ENCODE measurements at places on chromosomes 16 and 17.

DNA sequence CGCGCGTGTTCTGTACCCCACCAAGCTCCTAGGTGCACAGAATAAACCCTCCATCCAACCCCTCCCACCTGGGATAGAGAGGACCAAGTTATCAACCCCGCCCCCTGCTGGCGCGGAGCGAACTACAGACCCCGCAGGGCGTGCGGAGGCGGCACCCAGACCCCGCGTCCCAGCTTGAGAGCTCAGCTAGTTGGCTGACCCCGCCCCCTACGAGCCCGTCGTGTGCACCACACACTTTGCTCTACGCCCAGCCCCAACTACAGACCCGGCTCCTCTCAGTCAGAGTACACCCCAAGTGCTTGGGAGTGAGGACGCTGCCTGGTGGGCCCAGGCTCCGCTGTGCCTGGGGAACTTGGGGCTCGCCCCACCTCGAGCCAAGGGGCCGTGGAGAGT lies 1.5 kb downstream of the GRIN2A start:
- no peak for DNase-seq

DNA sequence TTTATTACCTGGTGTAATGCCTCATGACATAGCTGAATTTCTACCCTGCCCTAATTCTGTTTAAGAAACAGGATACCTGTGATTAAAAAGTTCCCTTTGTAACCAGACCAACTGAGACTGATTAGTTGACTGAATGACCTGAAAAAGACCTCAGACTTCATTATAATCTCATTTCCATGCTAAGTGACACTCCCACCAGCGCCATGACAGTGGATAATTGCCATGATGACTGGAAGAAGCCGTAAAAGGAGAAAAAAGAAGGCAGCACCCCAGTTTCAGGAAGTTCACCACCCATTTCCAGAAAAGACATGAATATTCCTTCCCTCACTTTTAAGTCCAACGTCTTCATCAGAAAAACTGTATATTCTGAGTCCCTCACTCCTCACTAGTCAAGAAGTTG lies 125.6 kb upstream of the HS3ST4 start:
- DNase-seq = no peak

DNA sequence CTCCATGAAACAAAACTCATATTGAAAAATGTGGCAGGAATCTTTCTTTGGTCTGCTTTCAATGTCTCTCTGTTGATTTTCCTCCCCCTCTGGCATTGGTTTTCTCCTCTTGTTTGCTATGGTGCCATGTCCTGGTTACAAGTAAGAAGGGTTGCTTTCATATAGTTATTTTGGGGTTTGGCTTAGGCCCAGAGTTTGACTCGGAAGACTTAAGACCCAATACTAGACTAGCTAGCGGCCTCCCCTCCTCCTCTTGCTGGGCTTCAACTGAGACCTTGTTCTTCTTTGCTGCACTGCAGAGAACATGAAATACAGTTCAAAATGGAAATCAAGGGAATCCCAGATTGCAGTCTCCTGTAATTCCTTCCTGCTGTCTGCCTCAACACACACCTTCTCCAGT lies 30.0 kb upstream of the CLEC18A start:
- no peak for DNase-seq

DNA sequence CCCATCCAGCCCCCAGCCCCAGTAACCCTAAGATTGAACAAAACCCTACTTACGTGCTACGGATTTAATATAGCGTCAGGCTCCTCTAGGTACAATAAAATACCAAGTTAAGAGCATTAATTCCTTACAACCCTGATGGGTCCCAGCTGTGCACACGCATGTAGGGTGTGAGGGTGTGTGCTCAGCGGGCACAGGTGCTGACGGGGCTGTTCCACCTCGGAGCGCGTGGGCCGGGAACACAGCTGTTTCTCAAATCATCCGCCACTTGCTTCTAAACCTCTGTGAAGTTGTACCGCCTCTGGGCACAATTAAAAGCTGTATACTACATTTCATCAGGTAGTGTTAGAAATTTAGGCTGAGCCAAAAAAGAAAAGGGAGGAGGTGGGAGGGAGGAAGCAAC lies 478.6 kb downstream of the MAF start:
- DNase-seq = no peak

DNA sequence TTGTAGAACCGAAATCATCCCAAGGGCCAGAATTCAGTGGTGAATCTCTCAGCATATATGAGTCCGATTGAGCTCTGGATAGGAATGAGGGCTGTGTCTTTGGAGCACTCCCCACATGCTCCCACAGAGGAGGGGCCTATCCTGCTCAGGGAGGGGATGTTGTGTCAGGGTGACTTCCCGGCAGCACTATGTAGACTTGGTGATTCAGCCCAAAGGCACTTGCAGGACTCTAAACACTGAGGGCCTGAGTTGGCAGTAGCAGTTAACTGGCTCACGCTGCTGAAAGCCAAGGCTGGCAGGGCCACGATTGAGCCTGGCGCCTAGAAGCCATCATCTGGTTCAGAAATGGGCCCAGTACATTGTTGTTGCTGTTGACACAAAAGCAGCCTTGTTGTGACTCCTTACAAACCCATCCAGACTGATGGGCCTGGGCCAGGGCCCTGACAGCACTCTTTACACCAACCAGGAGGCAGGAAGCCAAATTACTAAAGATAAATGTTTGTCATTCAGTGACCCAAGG lies 31.9 kb downstream of the NMT1 start:
- DNase-seq = peak; percentile 94

DNA sequence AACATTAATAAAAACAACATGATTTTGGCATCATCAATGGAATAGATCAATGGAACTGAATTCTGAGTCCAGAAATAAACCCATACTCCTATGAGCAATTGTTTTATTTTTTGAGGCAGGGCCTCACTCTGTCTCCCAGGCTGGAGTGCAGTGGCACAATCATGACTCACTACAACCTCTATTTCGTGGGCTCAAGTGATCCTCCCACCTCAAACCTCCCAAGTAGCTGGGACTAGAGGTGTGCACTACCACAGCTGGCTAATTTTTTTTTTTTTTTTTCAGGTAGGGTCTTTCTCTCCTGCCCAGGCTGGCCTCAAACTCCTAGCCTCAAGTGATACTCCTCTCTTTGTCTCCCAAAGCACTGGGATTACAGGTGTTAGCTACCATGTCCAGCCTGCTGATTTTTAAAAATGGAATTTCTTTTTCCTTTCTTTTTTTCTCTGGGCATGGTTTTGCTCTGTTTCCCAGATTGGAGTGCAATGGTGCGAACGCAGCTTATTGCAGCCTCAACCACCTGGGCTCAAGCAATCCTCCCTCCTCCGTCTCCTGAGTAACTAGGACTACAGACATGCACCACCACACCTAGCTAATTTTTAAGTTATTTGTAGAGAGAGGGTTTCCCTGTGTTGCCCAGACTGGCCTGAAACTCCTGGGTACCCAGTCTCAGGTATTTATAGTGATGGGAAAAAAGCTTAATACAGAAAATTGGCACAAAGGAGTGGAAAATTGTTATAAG lies 7.3 kb upstream of the PRDM7 start:
- no peak for DNase-seq

Measured in skeletal muscle cell (primary cell).